Activated CD8-positive, alpha-beta memory T cell treated with anti-CD3 and anti-CD28 coated beads for 24 hours (primary cell): ENCODE measurements at places on chromosomes 5 and 9.

DNA sequence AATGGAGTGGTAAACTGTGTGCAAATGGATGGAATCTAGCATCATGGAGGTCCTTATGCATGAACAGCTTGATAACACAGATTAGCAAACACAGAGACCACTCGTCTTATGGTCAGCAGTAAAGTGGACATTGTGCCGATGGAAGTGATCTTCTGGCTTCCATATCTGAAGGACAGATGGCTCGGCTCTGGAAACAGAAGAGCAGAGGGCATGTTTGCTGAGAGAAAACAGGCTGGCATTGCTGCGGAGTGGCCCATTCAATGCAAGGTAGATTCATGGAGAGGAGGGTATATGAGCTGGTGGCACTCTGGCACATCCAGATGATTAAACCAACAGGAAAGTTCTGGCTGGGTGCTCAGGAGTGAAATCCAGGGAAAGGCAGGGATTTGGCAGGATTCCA is 513.2 kb downstream of the DIRAS2 start:
- no peak for DNase-seq

GRCh38 chr5:673831-674629 is 19.1 kb downstream of the TPPP start:
- no peak for DNase-seq

DNA sequence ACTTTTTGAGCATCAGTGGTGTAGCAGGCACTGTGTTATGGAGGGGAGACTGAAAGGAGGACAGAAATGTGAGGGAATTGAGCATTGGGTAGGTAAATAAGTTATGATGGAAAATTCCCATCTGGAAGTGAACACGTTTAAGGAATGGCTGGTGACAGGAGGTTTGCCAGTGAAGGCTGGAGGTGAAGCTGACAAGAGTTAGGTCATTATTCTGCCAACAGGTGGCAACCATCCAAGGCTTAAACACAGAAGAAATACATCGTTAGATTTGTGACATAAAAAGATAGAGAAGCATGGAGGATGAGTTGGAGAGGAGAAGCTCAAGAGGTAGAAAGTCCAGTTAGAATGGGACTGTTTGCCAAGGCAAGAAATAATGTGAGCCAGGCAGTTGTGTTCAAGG is 455.3 kb upstream of the SGCD start:
- DNase-seq = no peak

- no peak for DNase-seq
These were observed 513.2 kb downstream of the SPOCK1 start for GRCh38 chr5:136985785-136986475.

DNA sequence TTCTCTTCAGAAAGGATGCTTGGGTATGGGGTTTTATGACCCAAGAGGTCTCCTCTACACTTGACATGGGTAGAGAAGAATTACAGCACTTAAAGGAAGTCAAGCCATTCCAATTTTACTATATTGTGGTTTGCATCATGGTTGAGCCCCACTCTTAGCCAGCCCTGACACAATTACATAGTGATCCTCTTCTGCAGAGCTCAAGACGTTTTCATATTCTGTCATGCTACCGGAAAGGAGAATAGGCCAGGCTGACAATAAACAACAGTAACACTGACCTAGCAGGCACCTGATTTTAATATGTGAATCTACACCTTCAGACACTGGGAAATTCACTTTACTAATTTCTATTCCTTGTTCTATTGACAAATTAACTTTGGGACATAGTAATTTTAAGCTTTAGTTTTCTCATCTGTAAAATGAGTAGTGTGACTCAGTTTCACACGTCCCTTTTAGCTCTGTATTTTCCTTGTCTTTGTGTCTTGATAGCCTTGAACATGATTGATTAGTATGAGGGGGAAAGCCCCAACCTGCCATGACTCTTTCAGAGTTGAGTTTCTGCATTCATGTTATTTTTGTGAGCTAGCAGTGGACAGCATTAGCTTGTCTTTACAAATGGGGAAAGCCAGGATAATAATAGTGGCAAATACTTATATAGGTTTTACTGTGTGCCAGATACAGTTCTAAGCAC is 83.8 kb downstream of the SV2C start:
- DNase-seq = no peak

- no peak for DNase-seq
These were observed 26.1 kb downstream of the PWWP2A start for GRCh38 chr5:160092960-160093707.

GRCh38 chr9:89433826-89434225 is 64.1 kb downstream of the SEMA4D start:
- DNase-seq = no peak

- DNase-seq = no peak
These were observed 77.6 kb downstream of the CDO1 start for GRCh38 chr5:115738830-115739229.

DNA sequence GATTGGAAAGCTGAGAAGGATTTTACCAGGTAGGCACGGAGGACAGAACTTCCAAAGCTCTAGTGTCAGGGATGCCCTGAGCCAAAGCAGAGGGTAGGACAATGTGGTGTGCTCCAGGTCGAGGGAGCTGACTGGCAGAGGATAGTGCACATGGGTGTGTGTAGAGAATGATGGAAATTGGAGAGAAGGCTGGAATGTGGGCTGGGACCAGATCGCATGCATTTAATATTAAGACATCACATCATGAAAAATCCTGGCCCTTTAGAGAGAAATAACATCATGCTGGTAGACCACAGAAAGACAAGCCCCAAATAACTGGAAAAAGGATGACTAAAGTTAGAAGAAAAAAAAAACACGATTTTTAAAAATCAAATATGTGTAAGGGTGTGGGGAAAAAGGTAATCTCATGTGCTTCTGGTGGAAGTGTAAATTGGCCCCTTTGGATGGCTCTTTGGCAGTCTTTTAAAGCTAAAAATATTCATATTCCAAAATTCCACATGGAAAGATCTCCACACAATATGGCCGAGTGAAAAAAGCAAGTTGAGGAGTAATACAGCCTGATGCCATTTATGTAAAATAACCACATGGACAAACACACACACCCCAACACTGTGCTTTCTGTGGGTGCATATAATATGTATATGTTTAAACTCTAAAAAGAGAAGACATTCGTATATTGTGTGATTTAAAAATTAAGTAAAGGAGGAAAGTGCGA is 67.0 kb upstream of the TGFBR1 start:
- no peak for DNase-seq

- peak; percentile 61 for DNase-seq
These were observed 116.0 kb downstream of the TENT4A start for GRCh38 chr5:6829150-6829784.

DNA sequence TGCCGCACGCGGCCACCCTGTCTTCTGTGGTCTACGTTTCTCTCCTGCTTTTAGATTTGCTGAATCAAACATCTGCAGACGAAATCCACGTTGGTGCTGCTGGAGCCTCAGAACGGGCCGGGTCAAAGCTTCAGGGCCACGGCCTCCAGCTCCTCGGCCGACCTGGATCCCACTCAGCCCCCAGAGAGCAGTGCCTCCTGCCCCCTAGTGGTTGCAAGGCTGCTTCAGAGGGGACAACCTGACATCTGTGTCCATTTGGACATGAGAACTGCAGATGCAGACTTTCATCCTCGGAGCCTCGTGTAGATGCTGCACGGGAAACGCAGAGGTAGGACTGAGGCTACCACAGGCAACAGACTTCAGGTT is 23.0 kb upstream of the SLC6A3 start:
- no peak for DNase-seq

- DNase-seq = no peak
These were observed 32.7 kb upstream of the ISOC1 start for GRCh38 chr5:129061849-129062248.

DNA sequence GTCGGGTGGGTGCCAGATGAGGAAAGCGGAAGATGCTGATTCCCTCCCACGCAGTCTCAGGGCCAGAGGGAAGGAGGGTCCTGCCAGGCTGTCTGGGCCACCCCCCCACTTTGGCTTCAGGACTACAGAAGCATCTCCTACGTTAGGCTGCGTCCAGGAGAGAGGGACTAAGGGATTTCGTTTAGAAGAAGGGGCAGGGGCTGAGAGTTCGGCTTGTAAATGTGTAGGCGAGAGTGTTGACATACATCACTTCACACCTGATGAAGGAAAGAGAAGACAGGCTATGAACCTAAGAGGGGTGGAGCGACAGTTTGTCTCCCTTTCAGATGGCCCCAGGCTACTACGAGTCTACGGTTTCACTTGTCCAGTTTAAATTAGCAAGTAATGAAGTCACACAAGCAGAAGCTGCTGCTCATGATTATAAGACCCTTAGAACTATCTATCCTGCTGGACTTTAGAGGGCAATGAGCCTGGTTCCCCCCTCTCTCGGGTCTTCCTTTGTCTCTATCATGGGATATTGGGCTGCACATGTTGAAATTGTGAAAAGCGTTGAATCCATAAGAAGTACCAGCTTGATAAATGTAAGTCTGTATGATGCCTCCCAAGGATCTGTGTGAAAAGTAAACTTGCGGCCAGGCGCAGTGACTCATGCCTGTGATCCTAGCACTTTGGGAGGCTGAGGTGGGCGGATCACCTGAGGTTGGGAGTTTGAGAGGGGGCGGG is 193.0 kb downstream of the AOPEP start:
- no peak for DNase-seq

DNA sequence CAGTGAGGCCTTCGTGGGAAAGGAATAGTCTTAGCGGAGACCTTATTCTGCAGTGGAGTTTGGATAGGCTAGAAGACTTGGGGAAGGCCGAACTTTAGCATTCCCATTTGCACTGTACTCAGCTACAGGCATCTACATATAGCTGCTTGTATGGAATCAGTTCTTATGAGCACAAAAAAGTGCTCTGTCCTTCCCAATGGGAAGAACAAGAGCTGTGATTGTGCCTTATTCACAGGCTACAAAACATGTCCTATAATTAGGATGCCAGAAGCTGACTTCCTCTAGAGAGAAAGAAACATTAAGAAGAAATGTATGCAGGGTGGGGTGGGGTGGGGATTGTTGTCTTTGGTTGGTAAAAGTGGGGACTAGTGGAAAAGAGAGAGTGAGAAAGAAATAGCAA is 154.7 kb downstream of the ATP10B start:
- DNase-seq = no peak

- no peak for DNase-seq
These were observed 19.1 kb downstream of the SH3GL2 start for GRCh38 chr9:17597977-17598376.

DNA sequence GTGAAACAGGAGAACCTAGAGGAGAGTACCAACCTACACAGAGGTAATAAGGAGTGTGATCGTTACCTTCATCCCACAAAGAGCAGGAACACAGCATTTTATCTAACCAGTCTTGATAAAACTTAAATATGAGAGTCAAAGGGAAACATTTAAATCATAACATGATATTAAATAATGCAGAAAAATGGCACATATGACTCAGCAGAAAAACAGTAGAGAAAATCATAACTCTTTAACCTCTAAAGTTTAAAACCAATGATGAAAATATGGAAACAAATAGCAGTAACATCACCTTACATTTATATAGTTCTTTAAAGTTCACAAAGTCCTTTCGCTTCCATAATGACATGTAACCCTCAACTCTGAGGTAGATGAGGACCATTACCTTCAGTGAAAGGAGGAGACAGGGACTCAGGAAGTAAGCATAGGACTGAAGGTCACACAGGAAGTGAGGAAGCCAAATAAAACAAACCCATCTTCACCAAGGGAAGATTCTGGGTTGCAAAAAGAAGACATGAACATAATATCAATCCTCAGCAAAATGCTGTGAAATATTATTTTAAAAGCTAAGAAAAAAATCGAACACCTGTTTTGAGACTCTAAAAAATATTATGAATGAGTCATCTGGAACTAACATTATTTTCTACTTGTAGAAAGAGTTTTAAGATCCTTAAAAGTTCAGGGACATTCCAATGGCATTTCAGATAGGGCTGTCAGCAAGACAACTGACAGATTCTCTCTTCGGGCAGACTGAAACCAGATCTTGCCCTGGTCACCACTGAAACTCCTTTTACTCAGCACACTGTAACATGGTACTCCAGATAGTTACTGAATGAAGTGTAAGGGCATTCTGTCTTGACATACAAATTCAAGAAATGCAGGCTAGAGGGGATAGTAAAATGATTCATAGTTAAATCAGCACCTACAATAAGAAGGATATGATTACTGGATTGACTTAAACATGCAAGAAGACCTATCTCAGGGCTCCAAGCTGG is 148.5 kb downstream of the EPB41L4A start:
- DNase-seq = no peak

GRCh38 chr5:127950707-127951391 is 132.7 kb upstream of the SLC12A2 start:
- DNase-seq = no peak

- no peak for DNase-seq
These were observed 51.7 kb downstream of the SH3PXD2B start for GRCh38 chr5:172402531-172403188.

DNA sequence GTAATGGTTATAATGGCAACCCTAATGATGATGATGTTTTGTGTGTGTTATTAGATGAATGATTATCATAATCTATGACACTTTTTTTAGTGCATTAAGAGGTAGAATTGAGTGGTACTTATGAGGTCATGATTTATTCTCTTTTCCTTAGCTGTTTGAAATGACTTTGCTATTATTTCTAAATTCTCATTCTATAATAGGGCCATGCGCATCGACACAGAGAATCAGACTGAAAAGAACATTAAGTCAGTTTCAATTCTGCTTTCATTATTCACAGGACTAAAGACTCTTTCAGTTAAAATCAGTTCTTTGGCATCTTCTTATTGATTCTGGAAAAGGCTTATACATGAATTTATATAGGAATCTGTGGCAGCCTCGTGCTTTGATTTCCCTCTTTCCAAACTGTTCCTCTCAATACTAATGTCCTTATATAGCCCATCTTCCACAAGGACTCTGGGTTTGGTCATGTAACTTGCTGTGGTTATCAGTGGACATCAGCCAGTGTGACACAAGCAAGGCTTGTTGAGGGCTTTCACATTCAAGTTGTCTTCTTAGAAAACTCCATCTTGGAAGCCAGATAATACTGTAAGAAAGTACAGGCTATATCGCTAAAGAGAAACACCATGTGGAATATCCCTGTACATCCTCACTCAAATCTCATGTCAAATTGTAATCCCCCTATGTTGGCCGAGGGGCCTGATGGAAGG is 140.3 kb upstream of the CHD1 start:
- DNase-seq = no peak

- DNase-seq = no peak
These were observed 12.2 kb upstream of the SMIM32 start for GRCh38 chr5:136205061-136205702.

DNA sequence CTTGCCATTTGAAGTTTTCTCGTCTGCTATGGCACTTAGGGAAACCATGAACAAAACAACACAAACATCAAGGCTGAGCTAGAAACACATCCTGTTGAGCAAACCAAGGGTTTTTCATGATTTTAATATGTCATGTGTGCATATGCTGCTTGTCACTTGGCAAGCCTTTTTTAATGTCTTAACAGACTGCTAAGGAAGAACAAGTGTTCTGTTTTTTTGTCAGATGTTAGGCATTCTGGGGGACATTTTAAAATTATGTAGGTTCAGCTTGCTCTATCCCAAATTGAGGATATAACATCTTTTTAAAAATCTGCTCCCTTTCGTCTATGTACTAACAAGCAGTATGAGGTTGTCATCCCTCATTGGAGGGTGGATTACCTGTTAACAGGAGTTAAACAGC is 150.3 kb downstream of the HTR1A start:
- DNase-seq = no peak

DNA sequence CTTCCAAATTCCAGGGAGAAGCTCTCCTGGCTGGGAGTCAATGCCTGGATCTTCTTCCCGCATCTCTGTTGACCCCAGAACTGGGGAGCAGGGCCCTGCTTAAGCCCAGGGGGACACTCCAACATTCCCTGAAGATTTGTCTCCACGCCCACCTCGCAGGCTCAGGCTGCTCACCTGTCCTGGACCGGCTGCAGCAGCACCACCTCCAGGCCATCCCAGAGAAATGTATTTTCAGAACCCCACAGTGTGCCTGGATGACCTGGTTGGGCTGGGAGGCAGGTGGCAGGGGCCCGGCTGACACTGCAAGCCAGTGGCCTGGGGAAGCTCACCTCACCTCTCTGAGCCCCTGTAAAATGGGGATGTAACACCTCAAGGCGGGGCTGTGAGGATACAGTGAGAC is 27.1 kb upstream of the ZBTB43 start:
- no peak for DNase-seq
